ENCODE measurements at places on chromosomes 5 and 9. TPM values are rescaled to one million over a fixed set of nuclear protein-coding genes. Genes with fewer than 3 reads are reported as not detected.
A peak's percentile ranks its signal among the peaks of the same experiment; 100 is the strongest.

Gene F2R
- total RNA-seq, result 37.9 TPM

- peak; percentile 70 for DNase-seq
Observed at GRCh38 chr5:113813466-113813865, 300.0 kb downstream of the YTHDC2 start.

DNA sequence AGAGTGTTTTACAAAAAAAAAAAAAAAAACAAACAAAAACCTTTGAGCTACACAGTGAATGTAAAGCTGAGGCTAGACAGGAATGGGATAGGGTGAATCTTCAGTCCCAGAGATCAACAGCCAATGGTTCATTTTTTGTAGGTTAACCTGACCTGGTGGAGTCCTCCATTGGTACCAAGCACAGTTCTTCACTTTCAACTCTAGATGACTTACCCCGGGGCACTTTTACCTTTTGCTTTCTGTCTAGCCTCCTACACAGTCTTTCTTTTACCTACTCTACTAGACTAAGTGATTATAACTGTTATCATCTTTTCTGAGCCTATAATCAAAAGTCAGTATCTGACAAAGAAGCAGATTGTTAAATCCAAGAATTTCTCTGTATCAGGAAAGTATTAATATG, 50.9 kb downstream of the ANXA2R start:
- DNase-seq, result no peak

Gene ANXA2R
- total RNA-seq, result 3.5 TPM

Gene WDR38
- not detected for total RNA-seq

GRCh38 chr5:102678267-102679058, 76.6 kb upstream of the PAM start:
- no peak for DNase-seq

Gene RANBP17
- 96.5 TPM for total RNA-seq

- no peak for DNase-seq
Observed at GRCh38 chr9:136566553-136566895, 20.7 kb upstream of the NOTCH1 start.

Gene MYOT
- 17.2 TPM for total RNA-seq

DNA sequence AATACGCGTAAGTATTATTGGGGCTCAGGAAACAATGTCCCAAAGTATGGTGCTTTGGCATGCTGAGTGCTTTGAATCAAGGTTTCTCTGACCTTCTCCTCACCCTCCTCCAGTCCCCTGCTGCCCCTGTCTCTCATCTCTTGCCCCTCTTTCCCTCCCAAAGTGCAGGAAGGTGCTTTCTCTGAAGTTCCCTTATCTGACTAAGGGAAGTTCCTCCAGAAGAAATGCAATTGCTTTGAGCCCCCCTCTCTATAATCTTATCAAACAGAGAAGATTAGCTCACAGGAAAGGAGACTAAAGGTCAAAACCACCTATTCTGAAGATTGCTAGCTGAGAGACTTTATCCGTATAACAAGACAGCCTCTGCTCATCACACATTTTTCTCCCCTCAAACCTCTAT, 288.1 kb downstream of the ARL15 start:
- no peak for DNase-seq

Measured in urinary bladder (tissue), 4 donors.